ENCODE measurements at places on chromosomes 7 and 10.

DNA sequence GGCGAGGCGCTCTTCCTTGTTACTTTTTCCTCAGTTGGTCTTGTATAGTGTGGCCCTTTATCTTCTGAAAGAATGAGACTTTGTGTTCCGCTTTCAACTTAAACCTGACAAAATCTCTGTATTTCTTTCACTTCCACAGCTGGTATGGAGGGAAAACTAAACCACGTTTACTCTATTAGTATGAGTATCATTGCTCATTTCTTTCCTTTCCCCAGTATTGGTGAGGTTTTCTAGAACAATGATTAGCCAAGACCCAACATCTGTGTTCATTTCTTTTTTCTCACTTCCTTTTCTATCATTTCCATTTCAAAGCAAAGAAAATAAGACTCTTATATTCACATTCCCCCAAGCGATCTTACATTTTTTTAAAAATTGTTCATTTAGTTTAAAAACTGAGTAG, 165.3 kb downstream of the PAXIP1 start:
- DNase-seq: no peak

GRCh38 chr10:20993389-20993788, 96.3 kb upstream of the NEBL start:
- DNase-seq: no peak

DNA sequence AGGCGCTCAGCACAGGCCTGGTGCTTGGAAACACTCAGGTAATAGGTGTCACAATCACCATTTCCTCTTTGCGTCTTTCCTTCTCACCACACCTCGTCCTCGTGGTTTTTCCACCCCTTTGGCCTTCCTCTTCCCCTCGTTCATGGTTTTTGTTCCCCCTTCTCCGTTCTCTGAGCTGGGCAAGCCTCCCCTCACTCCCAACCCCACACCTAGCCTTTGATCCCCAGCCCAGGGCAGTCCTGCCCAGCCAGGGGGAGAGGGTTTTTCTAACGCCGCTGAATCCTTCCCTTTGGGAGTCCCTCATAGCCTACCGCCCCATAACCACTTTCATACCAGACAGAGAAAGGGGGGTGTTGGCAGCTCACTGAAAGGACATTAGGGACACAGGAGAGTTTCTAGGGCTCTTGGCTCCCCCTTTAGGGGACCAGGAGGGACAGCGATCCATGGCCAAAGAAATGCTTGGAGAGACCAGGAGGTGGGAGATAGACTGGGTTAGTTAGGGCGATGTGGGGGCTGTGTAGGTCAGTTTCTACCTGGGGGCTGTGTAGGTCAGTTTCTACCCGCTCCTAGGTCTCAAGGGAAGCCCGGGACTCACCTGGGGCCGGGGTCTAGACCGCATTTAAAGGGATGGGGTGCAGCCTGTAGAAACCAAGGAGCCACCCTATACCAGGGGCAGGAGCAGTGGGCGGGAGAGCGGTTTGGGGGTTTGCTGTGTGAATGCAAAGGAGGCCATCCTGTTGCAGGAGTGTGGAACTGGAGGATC, 1.4 kb downstream of the EPHB4 start:
- DNase-seq: no peak

DNA sequence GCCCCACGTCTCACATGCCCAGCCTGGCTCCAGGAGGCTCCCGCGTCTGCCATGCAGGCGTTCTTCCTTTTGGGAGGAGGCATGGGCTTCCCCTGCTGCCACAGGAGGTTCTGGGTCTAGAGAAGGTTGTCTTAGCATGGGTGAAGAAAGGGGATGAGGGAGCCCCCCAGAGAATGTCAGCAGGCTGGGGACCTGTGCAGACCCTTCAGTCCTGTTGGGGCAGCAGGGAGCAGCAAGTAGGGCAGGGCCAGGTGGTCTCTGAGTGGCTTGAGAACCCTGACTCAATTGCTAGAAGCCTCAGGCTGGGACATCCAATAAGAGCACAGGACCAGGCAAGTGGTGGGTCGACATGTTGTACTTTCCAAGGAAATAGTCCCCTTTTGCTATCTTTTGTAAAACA, 34.4 kb upstream of the ADCYAP1R1 start:
- DNase-seq: no peak

- no peak for DNase-seq
Measured at GRCh38 chr7:8134089-8134733, 127.8 kb downstream of the ICA1 start.

- DNase-seq: peak; percentile 41
Measured at GRCh38 chr10:68153473-68154210, 44.4 kb downstream of the MYPN start.

- no peak for DNase-seq
Measured at GRCh38 chr7:158120716-158121115, 466.9 kb downstream of the PTPRN2 start.

- DNase-seq: no peak
Measured at GRCh38 chr7:137454767-137455166, 111.2 kb upstream of the PTN start.

GRCh38 chr10:62048470-62048869, 147.0 kb downstream of the ARID5B start:
- no peak for DNase-seq

DNA sequence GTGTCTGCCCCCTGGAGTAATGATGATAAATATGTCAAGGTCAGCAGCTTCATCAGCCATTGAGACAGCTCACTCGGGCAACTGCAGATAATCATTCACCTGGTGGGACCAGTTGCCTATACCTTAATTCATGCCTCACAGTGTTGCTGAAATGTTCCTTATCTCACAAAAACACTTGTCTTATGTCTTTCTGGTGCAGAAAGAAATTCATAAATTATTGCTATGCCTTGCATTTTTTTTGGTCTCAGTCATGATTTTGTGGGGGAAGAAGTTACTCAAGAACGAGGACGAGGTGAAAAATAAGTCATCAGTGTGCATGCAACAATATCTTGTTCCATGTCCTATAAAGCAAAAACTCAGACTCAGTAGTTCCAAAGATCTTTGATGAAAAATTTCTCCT, 16.0 kb downstream of the TRIL start:
- DNase-seq: no peak

DNA sequence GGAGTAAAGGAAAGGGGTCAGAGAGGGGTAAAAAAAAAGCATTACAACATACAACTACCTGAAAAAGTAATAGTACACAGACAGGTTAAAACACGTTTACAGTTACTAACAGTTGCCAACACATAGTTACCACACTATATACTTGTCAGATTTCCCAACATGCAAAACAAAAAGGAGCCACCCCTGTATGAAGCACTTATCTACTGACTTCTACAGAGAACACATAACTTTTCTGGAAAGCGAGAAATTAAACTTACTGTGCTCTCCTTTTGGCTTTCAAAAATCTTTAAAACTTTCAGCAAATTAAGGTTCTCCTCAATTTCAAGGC, 2.1 kb downstream of the ABI1 start:
- DNase-seq: no peak

DNA sequence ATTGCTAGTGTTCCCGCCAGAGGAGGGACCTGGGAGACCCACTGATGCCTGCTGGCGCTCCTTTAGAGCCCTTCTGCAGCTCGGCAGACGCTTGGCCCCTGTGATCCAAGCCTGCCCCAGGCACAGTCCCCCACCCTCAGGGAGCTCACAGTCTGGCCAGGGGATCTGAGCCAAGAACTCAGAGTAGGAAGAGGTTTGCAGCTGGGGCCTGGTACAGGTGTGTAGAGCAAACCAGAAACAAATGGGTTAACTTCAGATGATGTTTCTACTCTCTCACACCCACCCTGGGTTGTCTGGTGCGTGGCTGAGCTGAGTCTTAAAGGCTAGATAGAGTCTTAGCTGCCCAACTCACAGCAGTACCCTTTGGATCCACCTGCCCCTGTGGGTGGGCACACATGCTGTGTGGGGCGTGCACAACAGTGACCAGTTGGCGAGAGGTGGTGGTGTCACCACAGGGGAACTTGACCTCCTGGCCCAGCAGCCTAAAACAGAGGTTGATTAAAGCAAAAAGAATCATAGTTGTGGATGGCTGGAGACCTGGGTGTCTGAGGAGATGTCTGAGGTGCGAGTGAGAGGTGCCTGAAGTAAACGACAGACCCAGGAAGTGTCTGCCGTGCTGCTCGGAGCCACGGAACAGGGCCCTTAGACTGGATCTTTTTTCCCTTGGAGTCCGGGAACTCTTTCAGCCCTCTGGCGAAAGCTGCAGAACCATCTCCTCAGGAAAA, 31.2 kb upstream of the SRGN start:
- DNase-seq: no peak

DNA sequence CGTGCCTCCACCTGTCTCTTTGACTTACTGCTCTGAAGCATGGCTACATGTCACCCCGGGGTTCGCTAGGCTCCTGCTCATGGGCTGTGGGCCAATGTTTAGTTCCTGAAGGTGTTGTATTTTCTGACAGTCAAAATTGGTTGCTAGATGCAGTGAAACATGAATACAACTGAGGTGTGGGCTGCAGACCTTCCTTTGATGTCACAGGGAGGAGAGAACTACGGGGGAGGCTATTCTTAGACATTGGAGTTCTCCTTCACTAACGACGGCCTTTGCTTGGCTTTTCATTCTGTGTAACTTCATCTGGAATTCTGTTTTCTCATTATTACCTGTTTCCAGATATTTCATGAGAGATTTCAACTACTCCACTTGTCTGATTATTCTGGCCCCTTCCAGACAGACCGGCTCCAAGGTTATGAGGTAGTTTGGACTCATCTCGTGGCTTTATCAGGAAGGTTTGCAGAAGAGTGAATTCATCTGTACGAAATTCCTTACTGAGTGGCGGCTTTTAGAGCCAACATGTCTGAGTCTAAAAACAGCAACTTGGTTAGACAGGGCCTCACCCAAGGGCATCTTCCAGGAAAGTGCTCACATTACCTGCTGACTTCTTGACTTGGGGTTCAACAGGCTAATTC, 774.7 kb downstream of the SUGCT start:
- no peak for DNase-seq

GRCh38 chr7:88396948-88397322, 90.2 kb upstream of the STEAP4 start:
- no peak for DNase-seq

- DNase-seq: no peak
Measured at GRCh38 chr7:7131273-7131672, 51.1 kb upstream of the C1GALT1 start.

DNA sequence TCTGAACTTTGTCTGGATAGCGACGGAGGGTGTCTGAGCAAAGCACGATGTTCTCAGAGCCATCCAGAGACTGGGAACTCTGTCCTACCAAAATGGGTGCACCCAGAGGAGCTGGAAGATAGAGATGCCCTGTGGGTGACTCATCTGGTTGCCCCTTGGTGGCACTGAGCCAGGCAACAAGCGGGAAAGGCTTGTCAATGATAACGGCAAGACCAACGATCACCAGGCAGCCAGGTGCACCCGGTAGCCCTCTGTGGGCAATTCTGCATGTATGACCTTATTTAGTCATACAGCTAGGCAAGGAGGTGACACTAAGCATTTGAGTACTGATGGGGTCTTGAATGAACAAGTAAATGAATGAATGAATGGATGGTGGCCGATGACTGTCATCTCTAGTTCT, 2.8 kb upstream of the ELN start:
- no peak for DNase-seq

DNA sequence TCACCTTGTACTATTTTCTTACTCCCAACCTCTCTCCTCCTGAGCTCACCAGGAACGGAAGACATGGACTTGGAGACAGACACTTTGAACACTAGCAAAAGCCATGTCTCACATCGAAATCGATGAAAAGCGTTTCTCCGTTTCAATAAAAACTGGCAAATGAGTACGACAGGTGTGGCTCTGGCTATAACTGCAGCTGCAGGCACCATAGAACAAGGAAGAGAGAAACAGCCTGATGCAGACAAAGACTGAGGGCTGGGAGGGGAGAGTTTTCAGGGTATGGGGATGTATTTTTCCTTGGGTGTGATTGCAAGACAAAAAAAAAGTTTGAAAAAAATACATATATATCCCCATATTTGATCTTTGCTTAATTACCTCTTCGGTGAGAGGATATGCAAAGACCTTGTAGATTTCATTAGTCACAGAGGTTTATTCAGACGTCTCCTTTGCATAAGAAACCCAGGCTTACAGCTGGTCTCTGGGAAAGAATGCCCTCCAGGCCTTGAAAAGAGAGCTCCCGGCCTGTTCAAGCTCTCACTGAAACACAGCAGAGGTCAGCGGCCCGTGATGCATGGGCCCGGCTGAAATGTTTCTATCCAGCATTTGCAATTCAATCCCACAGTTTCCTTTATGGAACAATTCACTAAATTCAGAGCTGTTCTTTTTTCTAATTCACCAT, 63.1 kb downstream of the TLL2 start:
- DNase-seq: no peak

GRCh38 chr7:42590771-42591310, 321.0 kb downstream of the C7orf25 start:
- DNase-seq: no peak

- no peak for DNase-seq
Measured at GRCh38 chr7:134907000-134907399, 79.3 kb upstream of the AGBL3 start.

DNA sequence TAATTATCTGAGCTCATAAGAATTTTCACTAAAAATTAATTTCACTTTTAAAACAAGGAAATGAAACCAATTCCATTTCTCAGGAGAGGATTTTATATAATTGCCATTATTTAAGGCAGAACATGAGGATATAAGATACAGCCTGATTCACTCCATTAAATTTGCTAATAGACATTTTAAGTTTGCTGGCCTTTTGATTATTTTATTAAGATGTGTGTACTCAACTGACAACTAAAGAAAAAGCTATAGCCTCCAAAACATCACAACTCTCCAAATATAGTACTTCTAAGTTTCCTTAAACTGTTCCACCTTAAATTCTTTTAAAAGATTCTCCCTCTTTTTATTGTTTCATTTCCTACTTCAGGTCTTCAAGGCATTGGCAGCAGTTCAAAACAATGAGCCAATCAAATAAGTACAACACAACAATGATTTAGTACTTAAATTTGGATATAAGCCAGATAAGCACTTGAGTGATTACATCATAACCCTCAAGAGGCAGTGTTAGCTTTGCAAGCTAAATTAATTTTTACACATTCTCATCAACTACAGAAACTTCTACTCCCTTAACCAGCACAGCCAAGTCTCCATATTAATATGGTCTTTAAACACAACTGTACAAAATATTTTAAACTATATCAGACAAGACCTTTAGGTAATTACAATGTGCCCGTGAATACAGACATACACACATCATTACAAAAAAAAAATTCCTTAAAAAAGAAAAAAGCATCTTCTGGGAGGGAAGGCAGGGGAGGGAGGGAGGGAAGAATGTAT, 121.8 kb downstream of the KMT2C start:
- peak; percentile 80 for DNase-seq

GRCh38 chr7:107961405-107961804, 41.6 kb downstream of the LAMB1 start:
- DNase-seq: no peak

DNA sequence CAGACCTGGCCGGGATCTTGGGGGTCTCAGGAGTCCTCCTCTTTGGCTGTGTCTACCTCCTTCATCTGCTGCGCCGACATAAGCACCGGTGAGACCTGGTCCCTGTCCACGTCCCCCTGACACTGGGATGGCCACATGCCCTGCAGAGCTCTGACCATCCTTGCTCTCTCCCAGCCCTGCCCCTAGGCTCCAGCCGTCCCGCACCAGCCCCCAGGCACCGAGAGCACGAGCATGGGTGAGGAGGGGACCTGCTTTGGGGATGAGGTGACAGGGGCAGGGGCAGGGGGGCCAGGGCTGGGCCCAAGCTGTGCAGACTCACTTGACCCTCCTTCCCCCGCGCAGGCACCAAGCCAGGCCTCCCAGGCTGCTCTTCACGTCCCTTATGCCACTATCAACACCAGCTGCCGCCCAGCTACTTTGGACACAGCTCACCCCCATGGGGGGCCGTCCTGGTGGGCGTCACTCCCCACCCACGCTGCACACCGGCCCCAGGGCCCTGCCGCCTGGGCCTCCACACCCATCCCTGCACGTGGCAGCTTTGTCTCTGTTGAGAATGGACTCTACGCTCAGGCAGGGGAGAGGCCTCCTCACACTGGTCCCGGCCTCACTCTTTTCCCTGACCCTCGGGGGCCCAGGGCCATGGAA, 959 bp downstream of the PVRIG start:
- no peak for DNase-seq

Data from NCI-H774 (cell line).